ENCODE measurements at places on chromosomes 1 and 21.

GRCh38 chr1:33425900-33426299, 5.0 kb downstream of the PHC2 start:
- peak; percentile 18 for DNase-seq

DNA sequence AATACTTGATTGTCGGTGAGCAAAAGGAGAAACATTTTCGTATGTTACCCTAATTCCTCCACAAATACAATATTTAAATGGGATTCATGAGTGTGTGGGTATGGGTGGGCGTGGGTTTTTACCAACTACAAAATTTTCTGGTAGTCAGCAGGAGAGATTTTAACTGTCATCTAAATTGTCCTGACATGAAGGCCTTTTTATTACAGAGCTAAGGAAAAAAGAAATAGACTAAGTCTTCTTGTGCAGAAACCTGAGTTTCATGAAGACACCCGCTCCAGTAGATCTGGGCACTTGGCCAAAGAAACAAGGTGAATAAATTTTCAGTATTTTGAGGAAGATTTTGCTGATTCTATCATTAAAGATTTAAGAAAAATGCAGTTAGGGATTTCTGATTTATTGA, 752 bp downstream of the RGS18 start:
- DNase-seq: no peak

- no peak for DNase-seq
Observed at GRCh38 chr1:227958617-227959324, 11.0 kb upstream of the WNT9A start.

DNA sequence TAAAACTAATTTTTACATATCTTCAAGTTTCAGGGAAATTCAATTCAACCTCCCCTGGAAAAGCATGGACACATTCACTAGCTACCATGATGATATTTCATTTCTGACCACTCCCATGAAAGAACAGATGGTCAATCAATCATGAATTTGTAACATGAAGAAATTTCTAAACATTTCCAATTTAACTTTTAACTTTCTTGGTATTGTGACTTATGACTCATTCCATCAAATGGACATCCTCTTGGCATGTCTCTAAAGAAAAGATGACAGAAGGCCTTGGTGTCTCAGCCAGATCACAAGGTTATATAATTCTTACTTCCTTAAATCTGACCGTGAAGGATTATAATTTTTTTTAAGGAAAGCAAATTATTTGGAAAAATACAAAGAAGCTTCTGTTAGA, 10.5 kb upstream of the MCOLN3 start:
- no peak for DNase-seq

- no peak for DNase-seq
Observed at GRCh38 chr1:33420870-33421775, 9.8 kb downstream of the PHC2 start.

DNA sequence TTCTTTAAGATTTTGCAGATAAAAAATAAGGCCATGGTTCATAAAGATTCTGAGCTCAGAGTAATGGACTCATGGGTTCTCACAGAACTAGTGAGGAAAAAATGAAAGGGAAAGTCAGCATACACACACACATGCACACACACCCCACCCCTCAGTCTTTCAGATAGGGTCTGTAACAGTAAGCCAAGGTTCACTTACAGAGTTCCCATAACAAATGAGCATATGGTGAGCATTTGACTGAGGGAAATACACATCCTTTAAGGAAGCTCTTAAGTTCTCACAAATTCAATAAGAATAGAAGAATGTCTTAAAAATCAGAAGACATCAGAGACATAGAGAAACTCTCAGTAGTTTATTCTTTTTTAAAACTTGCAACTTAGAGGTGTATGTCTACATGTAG, 57.9 kb downstream of the NTMT2 start:
- DNase-seq: no peak
